HL-60 (cell line): ENCODE measurements at places on chromosomes 11 and 22.

DNA sequence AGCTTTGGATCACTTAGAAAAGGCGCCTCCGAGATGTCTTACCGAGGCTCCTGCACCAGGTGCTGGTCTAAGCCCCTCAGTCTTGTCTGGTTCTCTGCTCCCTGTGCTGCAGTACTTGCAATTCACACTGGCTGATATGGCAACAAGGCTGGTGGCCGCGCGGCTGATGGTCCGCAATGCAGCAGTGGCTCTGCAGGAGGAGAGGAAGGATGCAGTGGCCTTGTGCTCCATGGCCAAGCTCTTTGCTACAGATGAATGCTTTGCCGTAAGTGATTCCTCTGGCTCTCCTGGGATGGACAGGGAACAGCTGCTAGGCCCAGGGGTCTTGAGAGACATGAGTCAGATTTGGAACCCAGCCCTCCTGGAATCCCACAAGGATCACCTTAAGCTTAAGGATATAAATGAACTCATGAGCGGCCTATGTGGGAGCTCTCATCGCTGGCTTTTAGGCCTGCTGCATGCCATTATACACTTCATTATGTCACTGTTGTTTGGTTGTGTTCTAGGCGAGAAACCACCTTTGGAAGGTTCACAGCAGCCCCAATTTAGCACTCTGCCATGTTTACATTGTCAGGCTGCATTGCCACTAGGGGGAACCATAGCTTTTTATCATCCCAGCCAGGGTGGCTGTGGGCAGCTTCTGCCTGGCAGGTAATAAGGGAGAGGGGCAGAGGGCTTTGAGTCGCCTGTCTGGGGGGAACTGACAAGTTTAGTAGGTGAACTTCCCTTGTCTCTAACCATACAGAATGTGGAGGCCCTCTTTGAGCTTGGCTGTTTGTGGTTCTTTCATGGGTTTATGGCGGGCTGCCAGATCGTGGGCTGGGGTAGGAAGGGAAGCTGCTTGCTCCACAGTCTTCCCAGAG lies 8.5 kb downstream of the ACAD8 start:
- peak; percentile 32 for DNase-seq

GRCh38 chr11:911031-911889 lies 650 bp upstream of the CHID1 start:
- DNase-seq: no peak

GRCh38 chr11:118111019-118111743 lies 24.4 kb upstream of the SMIM35 start:
- no peak for DNase-seq

GRCh38 chr22:47768027-47768426 lies 1005.6 kb downstream of the TBC1D22A start:
- no peak for DNase-seq

- no peak for DNase-seq
Measured at GRCh38 chr22:36682811-36683210, 20.7 kb downstream of the CACNG2 start.

DNA sequence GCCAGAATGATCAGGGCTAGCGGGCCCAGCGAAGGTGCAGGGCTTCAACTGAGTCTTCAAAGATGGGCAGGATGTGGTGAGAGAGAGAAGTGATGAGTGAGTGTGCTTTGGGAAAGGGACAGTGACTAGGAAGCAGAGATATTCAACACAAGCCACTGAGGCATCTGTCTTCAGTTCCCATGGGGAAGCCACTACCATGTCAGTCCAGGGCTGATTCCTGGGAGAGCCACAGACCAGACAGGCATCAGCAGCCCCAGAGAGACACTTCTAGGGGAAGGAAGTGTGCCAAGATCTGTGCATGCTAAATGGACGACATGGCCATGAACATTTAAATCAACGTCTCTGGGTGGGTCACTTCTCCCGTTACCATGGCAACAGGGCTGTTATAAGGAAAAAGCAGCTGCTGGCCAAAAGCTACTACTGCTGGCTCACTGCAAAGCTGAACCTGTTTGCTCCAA lies 28.5 kb downstream of the P4HA3 start:
- DNase-seq: no peak

DNA sequence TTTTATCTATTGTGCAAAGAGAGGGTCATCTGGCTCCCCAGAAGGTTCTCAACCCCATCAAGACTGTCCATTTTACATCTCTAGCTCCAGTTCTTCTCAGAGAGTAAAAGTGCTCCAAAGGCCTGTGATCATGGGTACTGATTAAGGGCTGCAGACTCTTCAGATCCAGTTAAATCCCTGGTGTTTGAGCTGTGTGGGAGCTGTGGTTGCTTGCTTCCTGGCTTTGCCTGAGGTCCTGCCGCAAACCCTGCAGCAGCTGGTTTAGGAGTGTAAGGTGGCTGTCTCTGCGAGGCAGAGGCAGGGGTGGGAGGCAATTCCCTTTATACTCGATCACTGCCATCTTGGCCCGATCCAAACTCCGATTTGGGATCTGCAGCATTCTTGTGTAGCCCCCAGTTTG lies 1.2 kb downstream of the MRPL17 start:
- peak; percentile 21 for DNase-seq

- DNase-seq: no peak
Measured at GRCh38 chr11:111627591-111627990, 25.3 kb downstream of the SIK2 start.

- DNase-seq: peak; percentile 51
Measured at GRCh38 chr11:12288212-12288930, 89.0 kb upstream of the PARVA start.

- DNase-seq: no peak
Measured at GRCh38 chr22:42641801-42642413, 1.5 kb upstream of the ATP5MGL start.

DNA sequence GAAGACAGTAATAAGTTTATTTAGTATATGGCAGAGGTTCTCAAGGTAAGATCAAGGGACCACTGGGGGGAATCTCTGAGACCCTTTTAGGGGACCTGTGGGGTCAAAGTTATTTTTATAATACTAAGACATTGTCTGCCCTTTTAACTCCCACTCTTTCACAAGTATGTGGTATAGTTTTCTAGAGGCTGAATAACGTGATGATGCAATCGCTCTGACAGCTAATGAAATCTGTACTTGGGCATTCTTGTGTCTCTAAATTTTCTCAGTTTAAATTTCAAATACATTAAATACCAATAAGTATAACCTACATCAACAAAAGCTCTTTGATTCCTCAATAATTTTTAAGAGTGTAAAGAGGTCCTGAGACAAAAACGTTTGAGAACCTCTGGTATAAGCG lies 147.9 kb downstream of the ATG16L2 start:
- DNase-seq: peak; percentile 54

DNA sequence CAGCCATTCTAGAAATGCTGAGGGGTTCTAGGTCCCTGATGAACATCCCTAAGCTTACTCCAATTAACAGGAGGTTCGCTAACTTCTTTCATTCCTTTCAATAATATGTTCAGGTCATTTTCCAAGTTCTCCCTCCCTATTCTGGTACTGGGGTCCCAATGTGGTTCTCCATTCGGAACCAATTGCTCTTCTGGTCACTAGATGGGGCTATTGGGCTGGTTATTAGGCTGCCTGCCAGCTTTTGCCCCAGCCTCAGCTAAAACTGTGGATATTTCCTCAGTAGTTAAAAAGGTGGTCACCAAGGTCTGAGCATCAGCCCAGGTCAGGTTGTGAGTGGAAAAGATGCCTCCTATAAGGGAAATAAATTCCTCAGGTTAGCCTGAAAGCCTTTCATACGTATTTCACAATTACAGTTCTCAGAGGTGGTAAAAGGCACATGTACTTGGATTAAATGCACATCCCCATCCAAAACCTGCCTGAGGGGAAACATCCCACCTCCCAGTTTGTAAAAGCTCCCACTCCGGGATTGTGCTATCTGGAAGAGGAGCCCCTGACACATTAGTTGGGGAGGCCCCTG lies 161.1 kb upstream of the CCDC179 start:
- no peak for DNase-seq

DNA sequence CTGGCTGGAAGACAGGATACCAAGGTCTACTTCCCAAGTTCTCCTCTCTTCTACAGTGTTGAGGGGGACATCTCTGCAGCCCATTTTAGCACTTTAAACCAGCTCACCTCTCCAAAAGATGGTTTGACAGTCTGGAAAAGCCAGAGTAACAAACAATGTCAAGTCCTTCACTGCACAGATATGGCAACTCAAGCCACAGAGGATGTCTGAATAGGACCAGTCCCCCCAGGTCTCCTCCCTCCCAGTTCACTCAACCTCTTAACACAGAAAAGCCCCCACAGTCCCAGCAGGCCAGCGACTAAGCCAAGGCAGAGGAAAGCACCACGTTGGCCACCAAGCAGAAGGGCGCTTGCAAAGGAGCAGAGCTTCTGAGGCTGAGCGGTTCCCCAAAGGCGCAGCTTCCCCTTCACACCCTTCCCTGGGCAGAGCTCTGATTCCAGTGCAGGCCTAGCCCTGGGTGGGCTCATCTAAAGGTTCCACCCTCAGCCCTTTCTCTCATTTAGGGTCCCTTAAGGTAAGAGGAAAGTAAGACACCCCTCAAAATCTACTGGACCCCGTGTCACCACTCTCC lies 62.7 kb downstream of the PAK1 start:
- peak; percentile 33 for DNase-seq

DNA sequence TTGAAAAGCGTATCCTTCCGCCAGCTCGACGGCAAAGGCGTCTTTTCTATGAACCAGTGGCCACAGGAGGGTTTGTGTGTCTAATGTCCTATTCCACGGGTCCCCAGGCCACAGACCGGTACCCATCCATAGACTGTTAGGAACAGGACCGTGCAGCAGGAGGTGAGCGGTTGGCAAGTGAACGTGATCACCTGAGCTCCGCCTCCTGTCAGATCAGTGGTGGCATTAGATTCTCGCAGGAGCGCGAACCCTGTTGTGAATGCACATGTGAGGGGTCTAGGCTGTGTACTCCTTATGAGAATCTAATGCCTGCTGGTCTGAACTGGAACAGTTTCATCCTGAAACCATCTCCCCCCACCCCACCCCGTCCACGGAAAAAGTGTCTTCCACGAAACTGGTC lies 62.7 kb upstream of the KCNQ1OT1 start:
- DNase-seq: no peak

GRCh38 chr22:50041361-50042065 lies 16.6 kb downstream of the TTLL8 start:
- no peak for DNase-seq

DNA sequence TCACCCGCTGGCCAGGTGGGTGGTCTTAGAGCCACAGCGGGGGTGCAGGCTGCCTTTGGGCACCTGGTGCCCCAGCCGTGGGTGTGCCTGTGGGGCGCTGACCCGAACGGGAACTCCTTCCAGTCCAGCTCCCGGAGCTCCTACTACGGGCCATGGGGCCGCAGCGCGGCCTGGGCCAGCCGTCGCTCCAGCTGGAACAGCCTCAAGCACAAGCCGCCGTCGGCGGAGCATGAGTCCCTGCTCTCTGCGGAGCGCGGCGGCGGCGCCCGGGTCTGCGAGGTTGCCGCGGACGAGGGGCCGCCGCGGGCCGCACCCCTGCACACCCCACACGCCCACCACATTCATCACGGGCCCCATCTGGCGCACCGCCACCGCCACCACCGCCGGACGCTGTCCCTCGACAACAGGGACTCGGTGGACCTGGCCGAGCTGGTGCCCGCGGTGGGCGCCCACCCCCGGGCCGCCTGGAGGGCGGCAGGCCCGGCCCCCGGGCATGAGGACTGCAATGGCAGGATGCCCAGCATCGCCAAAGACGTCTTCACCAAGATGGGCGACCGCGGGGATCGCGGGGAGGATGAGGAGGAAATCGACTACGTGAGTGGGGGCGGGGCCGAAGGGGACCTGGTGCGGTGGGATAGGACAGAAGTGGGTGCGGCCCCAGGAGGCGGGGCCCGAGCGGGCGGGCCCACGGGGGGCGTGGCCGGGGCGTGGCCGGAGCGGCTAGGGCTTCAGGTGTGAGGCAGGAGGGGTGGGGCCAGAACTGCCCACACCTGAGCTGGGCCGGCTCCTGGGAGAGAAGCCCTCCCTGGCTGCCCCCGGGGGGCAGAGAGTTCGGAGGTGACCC lies 91.5 kb downstream of the CACNA1I start:
- DNase-seq: no peak

DNA sequence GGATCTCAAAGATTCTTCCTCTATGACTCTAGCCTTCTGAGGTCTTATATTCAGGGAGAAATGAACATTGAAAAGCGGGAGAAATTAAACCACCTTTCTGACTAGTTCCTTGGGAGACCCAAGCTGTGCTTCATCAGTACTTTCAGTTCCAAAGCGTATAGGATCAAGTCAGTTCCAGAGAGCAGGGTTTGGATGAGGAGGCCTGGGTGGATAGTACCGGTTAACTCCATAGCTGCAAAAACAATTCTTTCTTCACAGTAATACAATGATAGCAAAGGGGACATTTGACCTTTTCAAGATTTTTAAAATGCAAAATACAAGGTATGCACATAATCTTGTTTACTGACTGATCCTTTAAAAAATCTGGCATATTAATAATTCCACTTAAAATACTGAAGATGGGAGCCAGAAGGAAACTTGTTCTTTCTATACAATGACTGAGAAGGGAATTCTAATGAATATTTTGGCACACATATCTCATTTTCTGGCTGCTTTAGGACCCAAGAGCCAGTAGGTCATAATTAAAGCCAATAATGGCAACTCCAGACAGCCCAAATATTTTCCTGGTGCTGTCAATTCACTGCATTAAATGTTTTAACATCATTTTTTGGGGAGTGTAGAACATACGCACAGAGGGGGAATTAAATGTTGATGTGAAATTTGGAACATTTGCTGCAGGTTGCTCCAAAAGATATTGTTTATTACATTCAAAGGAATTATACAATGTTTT lies 16.0 kb downstream of the ADM start:
- DNase-seq: no peak

DNA sequence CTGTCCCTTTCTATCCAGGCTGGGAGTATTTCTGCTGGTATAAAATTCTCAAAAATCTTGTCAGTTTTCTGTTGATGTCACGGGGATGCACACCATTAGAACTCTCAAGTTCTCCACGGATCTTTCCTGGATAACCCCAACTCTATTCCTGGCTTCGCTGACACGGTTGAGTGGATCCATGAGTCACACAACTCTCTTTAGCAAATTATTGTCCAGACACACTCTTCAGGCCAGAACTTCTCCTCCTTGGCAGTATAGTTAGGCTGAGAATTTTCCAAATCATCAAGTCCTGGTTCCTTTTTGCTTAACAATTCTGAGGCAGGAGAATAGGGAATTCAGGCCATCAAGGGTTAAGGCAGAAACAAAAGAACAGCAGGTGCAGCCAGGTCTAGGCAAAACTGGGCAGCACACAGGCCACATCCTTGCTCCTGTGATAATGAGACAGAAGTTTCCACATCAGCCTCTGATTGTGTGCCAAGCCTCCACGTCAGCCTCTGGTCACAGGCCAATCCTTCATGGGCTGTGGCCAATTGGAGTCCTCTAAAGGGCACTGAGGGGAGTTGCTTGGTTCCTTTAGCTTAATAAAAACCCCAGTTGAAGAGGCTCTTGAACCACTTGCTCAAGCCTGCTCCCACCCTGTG lies 5.7 kb upstream of the ACAT1 start:
- no peak for DNase-seq

DNA sequence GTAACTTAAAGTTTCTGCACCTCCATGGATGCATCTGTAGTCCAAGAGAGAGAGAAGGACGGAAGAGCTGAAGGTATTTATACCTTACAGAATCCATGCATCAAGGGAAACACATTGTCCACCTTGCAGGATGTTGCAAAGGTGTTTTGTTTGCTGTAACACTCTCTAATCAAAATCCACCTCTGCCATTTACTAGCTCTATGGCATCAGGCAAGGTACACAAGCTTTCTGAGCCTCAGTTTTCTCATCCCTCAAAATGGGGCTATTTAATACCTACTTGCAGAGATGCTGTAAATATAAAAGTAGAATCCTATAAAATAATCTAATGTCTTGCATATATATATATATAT lies 21.6 kb upstream of the SPON1 start:
- no peak for DNase-seq

GRCh38 chr11:86456075-86456939 lies 81.6 kb downstream of the CCDC81 start:
- peak; percentile 18 for DNase-seq
